ENCODE measurements at places on chromosomes 6 and 20. TPM values are rescaled to one million over a fixed set of nuclear protein-coding genes. Genes with fewer than 3 reads are reported as not detected.

The THBS2 gene
- 4.2 TPM for total RNA-seq

The WFDC2 gene
- total RNA-seq, result 5.6 TPM

The RBBP8NL gene
- total RNA-seq, result 0.33 TPM

The TDRD6 gene
- total RNA-seq, result 0.09 TPM

The BACH2 gene
- 12.3 TPM for total RNA-seq

GRCh38 chr20:45934586-45935415, at the start of gene PCIF1:
TSS of gene PCIF1 (plus strand) at chr20:45934683. CDS start at chr20:45939000, 4,317 bp downstream.
- peaks cover 16% of the 10 kb centered on the region for H3K4me1 ChIP-seq
- H3K27me3 ChIP-seq, result no peaks in the 10 kb centered on the region
- H3K27ac ChIP-seq, result peak within 1 kb of the TSS; percentile 98
- H3K4me3 ChIP-seq, result peak within 1 kb of the TSS; percentile 81
- peaks cover 29% of the 10 kb centered on the region for H3K36me3 ChIP-seq

GRCh38 chr20:32457479-32457986, 99.4 kb downstream of the ASXL1 start:
- DNase-seq, result no peak
- H3K4me1 ChIP-seq, result no peaks in the 10 kb centered on the region
- H3K27ac ChIP-seq, result no peak overlapping the region
- no peaks in the 10 kb centered on the region for H3K27me3 ChIP-seq

DNA sequence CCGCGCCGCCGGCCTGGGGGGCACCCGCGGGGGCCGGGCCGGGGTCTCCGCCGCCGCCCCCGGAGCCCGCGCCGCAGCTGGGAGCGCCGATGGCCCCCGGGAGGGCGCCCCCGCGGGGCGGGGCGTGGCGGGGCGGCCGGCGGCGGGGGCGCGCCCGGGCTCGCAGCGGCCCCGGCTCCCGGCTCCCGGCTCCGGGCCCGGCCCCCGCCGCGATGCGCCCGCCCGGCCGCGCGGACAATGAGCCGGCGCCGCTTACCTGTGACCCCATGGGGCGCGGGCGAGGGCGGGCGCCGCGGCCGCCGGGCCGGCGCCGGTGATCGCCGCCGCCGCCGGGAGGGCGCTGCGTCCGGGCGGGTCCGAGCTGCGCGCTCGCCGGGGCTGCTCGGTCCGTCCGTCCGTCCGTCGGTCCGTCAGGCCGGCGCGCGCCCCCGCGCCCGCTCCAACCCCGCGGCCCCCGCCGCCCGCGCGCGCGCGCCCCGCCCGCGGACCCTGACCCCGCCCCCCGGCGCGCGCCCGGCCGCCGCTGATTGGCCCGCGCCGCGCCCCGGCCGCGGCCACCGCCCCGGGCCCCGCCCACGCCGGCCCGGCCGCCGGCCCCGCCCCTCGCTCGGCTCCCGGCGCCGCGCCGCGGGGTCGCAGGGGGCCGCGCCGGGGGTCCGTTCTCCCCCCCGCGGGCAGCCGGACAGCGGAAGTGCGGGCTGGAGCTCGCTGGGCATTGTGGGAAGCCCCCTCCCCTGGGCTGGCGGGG, at the start of gene ZBTB46:
TSS of gene ZBTB46 (minus strand) at position 424 of the 748 bp plus-strand sequence. CDS start 40,507 bp downstream, outside the sequence.
- peak within 1 kb of the TSS; percentile 61 for H3K27ac ChIP-seq
- DNase-seq, result no peak
- no peaks in the 10 kb centered on the region for H3K36me3 ChIP-seq
- peaks cover 3% of the 10 kb centered on the region for H3K4me1 ChIP-seq

DNA sequence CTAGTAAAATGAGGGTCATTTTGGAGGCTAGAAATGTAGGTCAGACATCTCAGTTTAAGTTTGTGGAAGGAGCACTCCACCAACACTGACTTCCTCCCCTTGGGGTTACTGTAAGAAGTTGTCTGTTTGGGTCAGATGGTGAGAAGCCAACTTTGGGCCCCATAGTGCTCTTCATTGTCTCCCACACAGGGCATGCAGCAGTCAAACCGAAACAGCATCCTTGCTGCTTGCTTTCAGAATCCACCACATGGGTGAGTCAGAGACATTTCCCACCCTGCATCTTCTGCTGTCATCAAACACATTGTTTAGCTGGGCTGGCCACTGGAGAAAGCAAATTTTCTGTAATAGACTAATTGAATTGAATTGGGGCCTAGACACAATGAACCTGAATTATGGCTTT, 16.8 kb downstream of the IL17F start:
- no peaks in the 10 kb centered on the region for H3K4me1 ChIP-seq
- no peak overlapping the region for H3K27ac ChIP-seq
- no peak overlapping the region for H3K4me3 ChIP-seq
- no peak for DNase-seq
- no peaks in the 10 kb centered on the region for H3K27me3 ChIP-seq
- H3K36me3 ChIP-seq, result no peaks in the 10 kb centered on the region

- no peaks in the 10 kb centered on the region for H3K27me3 ChIP-seq
- peaks cover 2% of the 10 kb centered on the region for H3K4me1 ChIP-seq
- peaks cover 27% of the 10 kb centered on the region for H3K36me3 ChIP-seq
- no peak overlapping the region for H3K4me3 ChIP-seq
Observed at GRCh38 chr6:34773916-34774315, 16.6 kb downstream of the SNRPC start.

GRCh38 chr6:12456343-12456742, 166.2 kb downstream of the EDN1 start:
- no peak overlapping the region for H3K4me3 ChIP-seq
- H3K27me3 ChIP-seq, result no peaks in the 10 kb centered on the region
- H3K4me1 ChIP-seq, result no peaks in the 10 kb centered on the region
- no peaks in the 10 kb centered on the region for H3K36me3 ChIP-seq

Data from thymus (tissue), 14 donors.